CD4-positive, alpha-beta T cell treated with Interleukin-6 at 100 ng/mL for 8 hours (primary cell): ENCODE measurements at places on chromosomes 3 and 15.
A peak's percentile ranks its signal among the peaks of the same experiment; 100 is the strongest.

DNA sequence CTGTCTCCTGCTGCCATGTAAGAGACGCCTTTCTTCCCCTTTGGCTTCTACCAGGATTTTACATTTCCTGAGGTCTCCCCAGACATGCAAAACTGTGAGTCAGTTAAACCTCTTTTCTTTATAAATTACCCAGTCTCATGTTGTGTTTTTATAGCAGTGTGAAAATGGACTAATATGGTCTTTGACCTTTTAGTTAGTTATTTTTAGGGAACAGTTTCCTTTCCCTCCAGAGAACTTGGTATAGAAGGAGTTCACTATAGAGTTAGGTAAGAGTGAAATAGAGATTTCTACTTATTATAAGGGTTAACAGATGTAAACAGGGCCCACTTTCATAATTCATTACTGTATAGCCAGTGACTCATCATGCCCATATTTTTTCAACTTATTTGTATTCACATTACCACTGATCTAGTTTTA lies 170.9 kb downstream of the UNC13C start:
- DNase-seq: no peak

DNA sequence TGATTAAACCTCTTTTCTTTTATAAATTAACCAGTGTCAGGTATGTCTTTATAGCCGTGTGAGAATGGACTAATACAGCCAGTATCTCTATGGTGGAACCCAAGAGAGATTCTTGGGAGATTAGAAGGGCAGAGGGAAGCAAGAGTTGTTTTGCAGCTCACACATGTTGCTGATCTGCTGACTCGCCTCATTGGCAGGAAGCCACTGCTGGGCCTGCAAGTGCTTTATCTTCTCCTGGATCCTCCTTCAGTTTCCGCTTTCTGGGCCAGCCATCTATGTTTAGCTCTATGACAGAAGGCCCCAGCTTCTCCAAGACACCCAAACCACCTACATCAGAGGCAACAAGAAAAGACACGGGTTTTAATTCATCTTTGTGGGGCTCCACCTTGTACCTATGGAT lies 23.4 kb upstream of the GALNT15 start:
- no peak for DNase-seq

DNA sequence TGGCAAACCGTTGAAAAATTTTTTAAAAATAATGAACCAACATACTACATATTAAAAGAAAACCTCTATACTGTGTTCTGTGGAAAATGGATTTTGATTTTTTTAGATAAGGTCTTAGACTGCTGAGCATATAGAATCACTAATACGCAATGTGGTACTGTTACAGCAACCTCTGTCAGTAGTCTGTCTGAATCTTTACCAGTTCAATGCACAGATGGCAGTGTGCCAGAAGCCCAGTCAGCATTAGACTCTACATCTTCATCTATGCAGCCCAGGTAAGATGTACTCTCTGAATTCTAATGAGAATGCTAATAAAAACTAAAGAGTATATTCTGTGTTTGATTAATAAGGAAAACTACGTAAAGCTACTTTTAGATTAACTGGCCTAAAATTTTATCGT lies 31.3 kb upstream of the FAH start:
- no peak for DNase-seq

- no peak for DNase-seq
Measured at GRCh38 chr15:60358935-60359682, 38.7 kb downstream of the ANXA2 start.

GRCh38 chr3:111592936-111593335 lies 2.2 kb downstream of the ZBED2 start:
- DNase-seq: no peak

DNA sequence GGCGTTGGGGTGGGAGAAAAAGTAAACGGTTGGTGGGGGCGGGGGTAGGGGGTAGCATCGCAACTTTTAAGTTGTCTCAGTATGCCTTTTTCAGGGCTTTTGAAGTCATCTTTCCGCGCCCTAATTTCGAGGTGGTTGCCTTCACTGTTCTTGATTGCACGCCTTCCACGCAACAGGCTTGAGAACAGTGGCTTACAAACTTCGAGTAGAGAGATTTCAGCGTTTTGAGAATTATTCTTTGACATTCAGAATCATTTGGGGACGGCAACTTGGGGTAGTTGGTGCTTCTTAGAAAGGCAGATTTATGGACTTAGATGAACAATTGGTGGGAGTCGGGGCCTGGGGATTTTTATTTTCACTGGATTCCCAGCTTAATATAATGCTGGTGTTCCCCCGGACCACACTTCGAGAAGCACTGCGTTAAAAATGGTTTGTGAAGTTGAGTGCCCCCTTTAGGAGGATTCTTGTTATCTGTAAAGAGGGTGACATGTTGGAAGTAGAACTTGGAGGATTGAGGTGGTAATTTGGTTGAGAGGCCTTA lies 880 bp downstream of the PPP4R2 start:
- peak; percentile 34 for DNase-seq

DNA sequence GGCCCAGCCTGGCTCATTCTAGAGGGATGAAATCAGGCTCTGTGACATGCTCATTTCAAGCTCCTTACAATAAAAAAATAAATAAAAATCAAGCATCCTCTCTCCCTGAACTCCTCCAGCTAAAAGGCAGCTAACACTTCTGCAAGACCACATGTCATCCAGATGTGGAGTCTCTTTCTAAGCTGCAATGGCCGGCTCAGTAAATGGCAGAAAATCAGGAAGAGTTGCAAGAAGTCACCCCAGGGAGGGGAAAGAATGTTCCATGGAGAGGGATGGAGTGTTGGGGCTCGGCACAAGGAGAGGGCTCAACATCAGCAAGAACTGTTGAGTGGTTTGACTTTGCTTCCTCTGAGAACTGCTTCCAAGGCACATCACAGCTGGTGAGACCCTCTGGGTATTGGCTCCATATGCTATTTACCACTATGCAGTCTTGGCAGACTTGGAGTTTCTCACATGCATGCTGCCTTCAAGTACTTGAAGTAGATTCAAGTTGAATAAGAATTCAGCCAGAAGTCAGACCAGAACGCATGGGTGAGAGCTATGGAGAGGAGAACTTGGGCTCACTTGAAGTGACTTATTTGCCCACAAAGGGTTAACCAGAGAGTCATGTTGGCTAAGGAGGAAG lies 689.0 kb downstream of the NTRK3 start:
- no peak for DNase-seq

GRCh38 chr3:128495435-128495970 lies 2.5 kb upstream of the GATA2 start:
- no peak for DNase-seq

- no peak for DNase-seq
Measured at GRCh38 chr3:15331072-15331605, 1.2 kb downstream of the SH3BP5 start.

DNA sequence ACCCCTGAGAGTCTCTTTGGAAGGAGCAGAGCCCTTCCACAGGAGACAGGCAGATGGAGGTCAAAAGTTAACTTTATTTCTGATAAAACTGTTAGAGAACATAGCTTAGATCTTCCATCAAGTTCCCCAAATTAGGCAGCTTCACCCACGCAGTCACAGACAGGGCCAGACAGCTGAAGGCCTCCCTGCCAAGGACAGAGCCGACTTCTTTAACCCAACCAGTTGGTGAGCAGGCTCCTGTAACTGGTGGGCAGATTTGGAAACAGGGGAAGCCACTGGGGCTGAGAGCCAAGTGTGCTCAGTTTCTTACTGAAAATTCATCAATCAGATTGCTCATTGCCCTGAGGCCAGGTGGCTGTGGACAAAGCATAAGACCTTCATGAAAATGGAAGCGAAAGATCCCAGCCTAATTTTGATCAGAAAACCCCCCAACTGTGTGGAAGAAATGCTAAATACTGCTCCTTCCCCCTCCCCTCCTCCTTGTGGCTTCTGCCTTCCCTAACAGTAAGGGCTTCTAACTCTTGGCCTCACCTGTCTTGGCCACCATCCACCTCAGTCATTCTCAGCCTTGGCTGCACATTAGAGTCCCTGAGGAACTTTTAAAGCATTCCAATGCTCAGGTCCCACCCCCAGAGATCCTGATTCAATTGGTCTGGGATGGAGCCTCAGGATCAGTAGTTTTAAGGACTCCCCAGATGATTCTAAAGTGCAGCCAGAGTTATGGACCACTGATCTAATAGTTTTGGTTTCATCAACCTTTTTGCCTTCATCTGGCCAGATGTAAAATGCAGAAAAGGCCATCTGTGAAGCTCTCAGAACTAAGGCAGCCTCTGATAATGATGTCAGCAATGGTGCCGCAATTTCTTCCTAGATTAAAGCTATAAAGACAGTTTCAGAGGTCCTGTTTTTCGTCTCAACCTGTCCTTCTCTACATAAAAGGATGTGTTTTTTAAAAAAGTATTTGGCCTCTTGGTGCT lies 11.5 kb downstream of the CLRN1 start:
- DNase-seq: no peak

- no peak for DNase-seq
Measured at GRCh38 chr3:90034038-90034437, 926.6 kb downstream of the EPHA3 start.

DNA sequence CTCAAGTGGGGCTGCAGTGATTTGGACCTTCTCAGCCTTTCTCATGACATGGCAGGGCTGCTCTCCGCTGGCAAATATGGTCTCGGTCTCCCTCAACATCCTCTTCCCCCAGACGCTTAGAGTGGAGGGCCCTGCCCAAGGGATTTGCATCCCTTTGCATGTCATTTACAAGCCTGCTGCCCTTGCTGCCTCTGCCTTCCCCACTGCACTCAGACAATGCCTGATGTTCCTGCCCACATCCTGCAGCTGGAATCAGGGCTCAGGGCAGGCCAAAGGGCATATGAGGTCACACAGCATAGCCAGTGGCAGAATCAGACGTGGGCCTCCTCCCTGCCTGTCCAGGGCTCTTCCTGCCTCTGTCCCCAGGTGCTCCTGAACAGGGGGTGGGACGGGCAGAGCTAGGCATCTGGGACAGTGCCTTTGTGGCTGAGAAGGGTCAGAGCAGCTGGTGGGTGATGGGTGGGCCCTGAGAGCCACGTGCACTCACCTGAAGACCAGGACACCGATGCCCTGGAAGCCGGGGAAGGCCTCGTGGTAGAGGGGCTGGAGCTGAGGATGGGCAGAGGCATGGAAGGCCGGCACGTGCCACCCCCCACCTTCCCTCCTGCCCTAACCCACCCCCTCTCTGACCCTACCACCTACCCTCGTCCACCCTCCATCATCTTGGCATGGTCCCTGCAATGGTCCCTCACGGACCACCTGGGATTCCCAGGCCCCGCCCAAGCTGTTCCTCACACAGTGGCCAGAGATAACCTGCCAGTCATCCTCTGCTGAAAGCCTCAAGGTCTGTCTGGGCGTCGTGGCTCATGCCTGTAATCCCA lies 27.4 kb upstream of the GOLGA6C start:
- no peak for DNase-seq

DNA sequence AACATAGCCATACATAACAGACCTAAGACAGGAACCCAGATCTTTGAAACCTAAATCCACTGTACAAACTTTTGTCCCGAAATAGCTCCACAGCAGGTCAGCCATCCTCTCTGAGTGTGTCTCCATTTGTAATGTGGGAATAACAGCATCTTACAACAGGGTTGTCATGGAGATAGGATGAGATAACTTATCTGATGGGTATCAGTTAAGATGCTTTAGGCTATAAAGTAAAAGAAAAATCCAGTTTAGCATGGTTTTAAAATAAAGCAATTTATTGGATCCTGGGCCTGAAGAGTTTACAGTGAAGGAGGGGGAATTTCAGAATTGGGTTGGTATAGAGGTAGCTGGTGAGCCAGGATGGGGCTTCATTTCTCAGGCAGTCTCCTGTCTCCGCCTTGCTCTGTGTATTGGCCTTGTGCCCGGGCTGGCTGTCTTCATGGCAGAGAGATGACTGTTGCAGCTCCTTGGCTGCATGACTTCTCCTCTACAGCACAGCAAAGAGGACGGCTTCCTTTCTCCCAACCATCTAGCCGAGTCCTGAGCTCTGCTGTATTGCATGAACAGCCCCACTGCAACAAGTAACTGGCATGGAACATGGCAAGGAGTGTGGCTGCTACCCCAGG lies 131.9 kb upstream of the PROK2 start:
- no peak for DNase-seq

DNA sequence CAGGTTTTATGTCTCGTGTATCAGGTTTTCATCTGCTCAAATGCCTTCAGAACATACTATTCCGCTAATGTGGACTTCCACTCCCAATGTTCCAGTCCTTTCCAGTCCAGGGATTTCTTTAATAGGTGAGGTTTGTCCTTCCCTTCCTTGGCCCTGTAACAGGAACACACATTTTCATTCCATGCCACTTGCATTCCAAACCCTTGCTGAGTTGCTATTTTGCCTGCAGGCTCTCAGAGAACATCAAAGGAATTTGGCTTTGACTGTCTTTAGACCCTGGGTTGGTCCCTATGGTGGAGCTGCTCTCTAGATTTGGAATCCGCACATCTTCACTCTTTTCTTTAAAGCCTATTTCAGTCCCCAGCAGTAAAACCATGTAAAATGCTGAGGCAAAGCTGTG lies 12.3 kb upstream of the ALCAM start:
- no peak for DNase-seq

DNA sequence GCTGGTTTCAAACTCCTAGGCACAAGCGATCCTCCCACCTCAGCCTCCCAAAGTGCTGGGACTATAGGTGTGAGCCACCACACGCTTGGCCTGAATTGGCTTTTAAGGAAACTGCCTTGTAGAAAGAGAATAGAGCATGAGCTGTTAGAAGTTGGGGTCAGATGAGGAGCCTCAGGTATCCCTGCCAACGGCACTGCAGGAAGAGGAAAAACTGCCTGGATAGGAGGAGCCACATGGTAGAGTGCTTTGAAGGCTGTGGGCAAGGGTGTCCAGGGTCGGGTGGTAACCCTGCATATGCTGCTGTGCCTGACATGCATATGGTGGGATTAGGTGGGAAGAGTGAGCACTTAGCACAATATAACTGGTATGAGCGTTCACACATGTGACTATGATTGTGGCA lies 55.0 kb downstream of the BSN start:
- no peak for DNase-seq

DNA sequence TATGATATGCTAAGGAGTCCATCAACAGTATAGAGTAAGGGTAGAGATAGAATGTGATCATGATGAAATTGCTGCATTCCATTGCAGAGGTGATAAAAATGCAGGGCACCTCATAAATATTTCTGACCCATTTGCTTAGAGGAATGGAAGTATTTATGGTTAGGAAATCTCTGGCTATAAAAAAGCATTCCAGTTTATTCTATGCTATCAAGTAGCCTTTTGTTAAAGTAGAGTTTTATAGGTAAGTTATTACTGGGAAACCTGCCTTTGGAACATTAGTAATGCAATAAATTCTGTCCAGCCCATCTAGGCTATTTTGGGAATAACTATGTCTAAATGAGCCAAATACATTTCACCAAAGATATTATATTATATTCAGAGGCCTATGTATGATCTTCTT lies 19.8 kb upstream of the STRIT1 start:
- no peak for DNase-seq

DNA sequence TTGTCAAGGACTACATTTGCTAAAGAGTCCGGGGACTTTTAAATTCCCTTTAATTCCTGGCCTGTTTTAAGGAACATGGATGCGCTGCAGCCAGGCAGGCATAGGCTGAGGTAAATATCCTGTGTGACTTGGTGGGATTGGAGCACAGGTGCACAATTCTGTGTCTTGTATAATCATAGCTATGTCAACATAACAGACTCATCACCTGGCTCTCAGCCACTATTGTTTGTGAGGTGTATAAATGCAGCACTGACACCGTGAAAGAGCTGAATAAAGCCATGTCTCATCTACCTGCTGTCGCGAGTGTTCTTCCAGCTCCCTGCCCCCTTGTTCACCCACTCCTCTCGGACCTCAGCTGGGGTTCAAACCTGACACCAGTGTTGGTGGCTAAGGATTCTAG lies 109.7 kb downstream of the MFSD1 start:
- DNase-seq: no peak

GRCh38 chr15:64507845-64508244 lies 47.5 kb downstream of the ZNF609 start:
- DNase-seq: no peak

- DNase-seq: no peak
Measured at GRCh38 chr3:78645628-78646310, 1122.0 kb downstream of the ROBO1 start.
